ENCODE measurements at places on chromosomes 5 and 9.

DNA sequence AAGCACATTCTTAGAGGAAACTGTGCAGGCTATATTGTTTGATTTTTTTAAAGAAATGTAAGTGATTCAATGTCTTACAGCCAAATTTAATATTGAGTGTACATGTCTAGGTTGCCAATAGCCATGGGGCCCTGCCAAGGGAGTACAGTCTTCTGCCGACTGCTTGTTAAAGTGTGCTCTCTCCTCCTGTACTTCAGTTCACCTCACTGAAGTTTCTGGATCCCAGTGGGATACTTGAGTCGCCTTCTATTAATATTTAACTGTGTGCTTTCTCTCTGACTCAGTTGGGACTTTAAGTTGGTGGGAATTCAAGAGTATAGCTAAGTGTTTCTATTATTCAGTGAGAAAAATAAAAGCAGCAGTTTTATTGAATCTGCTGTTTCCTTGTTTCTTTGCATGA lies 44.5 kb upstream of the C5orf47 start:
- no peak for DNase-seq

GRCh38 chr5:168879331-168879730 lies 300.2 kb upstream of the PANK3 start:
- no peak for DNase-seq

DNA sequence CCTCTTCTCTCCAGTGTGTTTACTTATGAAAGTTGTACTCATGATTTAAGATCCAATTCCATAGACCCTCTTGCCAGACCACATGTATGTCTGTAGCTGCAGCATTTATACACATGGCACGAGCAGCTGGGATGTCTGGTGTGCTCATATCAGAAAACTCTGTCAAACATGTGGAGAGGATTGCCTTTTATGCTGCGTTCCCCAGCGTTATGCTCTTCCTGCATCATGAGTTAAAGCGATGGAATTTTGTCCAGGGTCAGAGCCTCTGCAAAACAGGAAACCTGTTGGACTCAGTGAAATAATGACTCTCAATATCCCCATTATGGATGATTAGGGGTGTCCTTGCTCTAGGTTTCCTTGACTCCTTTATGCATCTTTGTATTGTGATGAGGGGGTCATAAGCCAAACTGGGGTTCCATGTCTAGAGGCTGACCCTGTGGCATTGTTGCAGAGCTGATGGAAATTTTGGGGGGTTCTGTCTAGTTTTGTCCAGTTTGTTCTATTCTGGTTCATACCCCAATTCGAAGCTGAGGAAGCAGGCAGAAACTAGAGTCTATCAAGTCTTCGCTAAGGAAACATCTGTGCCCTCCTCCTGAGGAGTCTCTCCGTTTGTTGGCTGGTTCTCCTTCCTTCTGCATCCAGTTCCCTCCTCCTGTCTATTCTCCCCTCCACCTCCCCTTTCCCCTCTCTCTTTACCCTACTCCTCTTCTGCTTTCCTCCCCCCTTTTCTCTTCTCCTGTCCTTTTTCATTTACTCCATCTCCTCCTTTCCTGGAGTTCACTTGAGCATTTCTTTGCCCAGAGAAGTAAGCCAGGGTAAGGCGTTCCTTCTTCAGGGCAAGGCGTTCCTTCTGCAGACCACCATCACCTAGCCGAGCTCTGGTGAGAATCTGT lies 252.8 kb downstream of the MAST4 start:
- DNase-seq, result peak; percentile 76

GRCh38 chr5:79936002-79936645 lies 54.9 kb downstream of the MTX3 start:
- DNase-seq, result no peak

- DNase-seq, result no peak
These were observed 21.6 kb downstream of the OSMR start for GRCh38 chr5:38867416-38867815.

GRCh38 chr5:158022393-158022792 lies 163.4 kb upstream of the CLINT1 start:
- DNase-seq, result no peak

GRCh38 chr5:149073213-149073612 lies 10.4 kb upstream of the SH3TC2 start:
- no peak for DNase-seq

DNA sequence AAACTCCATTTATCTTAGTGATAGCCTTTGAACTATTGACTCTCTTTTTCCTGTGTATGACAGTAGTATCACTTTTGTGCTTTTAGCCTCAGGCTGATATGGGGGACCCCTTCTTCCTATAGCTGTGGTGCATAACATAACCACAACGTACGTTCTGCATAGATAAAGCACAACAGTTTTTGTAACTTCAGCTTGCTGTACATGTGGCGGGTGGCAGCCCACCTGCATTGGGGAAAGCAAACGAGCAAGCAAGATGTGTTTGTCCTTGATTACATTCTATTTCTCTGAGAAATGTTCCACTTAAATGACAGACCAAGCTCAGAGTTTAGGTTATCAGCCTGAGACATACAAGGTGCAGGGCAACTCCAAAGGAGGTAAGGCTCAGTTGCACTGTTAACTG lies 309.4 kb downstream of the KDM4C start:
- DNase-seq, result no peak

- DNase-seq, result no peak
These were observed 25.9 kb downstream of the ERBIN start for GRCh38 chr5:65952259-65952658.

DNA sequence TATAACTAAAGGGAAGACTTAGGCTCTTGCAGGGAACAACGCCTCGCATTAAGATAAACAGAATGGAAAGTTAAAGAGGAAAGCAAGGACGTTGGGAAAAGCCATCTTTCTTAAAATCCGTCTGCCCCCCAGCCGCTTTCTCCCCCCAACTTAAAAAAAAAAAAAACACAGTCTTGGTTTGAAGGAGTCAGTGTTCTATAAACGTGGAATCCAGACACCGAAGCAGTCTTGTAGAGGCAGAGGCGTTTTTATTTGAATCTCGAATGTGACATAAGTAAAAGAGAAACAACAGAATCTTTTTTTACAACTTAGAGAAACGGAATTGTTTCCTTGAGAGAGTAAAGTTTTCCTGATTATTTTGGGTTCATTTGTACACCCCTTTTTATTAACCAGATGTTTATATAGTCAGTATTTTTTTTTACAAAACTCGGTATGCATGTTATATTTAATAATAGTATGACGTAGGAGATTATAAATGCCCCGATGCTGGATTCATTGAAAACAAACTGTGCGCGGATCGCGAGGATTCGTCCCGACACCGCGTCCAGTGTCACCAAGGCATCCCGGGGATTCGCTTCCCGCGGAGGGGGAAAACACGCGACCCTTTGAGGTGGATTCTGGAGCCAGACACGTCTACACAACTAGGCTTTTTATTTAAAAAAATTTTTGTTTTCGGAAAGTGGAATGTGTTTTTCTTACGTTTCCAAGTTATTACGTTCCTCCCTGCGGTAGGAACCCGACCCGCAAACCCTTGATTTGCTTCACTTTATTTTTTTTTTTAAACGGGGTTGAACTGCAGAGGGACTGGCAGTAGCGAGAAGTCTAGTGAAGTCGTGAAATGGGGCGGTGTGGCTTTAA lies 6.7 kb downstream of the PTCH1 start:
- DNase-seq, result no peak

GRCh38 chr9:92278110-92278509 lies 15.4 kb downstream of the IARS1 start:
- no peak for DNase-seq

DNA sequence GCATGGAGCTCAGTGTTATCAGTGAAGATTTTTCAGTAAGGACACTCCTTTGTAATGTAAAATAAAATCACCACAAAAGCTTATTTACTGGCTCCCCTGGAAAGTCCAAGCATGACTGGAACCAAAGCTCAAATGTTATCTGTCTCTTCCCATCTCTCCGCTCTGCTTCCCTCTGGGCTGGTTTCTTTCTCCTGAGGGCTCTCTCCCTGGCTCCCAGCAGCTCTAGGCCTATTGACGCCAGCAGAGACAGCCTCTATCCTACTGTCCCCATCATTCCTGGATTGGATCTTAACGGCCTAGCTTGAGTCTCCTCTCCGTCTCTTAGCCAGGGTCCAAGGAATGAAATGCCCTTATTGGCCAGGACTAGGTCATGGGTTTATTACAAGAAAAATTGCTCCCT lies 86.1 kb downstream of the TMEM167A start:
- DNase-seq, result no peak

GRCh38 chr5:113067635-113068344 lies 91.2 kb downstream of the DCP2 start:
- DNase-seq, result peak; percentile 88

DNA sequence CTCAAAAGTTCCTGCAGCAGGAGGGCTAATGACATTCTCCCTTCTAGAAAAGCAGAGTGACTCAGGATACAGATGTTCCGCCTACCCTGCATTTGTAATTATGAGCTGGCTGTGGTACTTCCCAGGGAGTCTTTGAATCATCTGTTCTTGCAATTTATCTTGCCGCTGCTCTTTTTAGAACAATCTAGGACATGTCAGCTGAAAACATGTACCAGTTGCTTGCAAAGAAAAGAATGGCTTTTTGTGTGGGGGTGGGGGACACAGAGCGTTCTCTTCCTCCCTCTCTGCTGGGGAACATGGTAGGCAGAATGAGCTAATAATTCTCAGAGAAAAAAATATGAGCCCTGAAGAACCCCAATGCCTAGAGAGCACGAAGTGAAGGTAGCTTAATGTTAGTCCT lies 51.7 kb upstream of the TUT7 start:
- DNase-seq, result peak; percentile 76

GRCh38 chr5:116953251-116953930 lies 378.8 kb upstream of the SEMA6A start:
- no peak for DNase-seq

DNA sequence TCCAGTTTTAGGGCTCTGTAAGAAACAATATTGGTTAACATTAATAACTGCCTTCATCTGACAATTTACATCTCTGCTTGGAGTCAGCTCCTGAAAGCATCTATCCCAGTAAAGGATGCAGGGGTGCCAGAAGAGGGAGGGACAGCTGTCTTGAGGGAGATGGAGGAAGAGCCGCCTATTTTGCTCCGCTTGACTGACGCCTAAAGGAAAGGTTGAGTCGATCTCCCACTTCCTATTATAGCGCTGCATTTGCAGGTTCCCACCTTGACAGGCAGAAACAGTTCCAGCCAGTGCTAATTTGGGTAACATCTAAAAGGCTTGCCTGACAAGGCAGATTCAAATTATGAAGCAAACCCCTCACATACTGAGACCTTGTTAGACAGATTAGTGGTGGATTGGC lies 374.6 kb downstream of the SPATA31D1 start:
- no peak for DNase-seq

DNA sequence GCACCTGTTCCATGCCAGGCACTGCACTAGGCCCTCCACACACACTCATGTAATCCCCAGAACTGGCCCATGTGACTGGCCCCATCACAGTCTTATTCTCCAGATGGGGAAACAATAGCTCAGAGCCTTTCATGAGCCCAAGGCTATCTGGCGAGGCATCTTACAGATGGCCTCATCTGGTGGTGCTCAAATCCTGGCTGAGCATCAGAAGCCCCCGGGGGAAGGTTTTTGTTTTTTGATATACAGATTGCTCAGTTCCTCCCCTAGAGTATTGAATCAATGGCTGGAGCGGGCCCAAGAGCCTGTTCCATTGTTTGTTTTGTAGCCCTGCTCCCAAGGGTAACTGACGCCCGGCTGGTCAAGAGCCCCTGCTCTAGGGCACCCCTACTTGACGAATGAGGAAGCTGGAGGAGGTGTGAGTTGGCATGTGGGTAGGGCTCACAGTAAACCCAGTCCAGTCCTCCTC lies 145.3 kb upstream of the RAPGEF1 start:
- DNase-seq, result no peak

DNA sequence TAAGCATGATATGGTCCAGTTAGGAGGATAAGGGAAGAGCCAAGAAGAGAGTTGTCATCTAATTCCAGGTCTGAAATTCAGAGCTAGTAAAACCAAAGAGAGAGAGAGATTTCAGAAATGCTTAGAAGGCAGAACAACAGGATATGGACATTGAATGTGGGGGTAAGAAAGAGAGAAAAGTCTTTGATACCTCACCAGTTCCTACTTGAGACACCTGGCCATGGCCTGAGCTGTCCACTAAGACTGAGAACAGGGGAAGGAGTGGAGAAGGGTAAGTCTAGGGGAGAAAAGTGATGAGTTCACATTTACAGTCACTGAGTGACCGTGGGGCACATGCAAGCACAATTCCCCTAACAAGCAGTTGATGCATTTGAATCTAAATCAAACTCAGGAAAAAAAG lies 35.5 kb downstream of the TIMD4 start:
- DNase-seq, result no peak

- DNase-seq, result no peak
These were observed 17.1 kb upstream of the LOX start for GRCh38 chr5:122095158-122095557.

GRCh38 chr9:133700819-133701320 lies 37.3 kb downstream of the SARDH start:
- no peak for DNase-seq

DNA sequence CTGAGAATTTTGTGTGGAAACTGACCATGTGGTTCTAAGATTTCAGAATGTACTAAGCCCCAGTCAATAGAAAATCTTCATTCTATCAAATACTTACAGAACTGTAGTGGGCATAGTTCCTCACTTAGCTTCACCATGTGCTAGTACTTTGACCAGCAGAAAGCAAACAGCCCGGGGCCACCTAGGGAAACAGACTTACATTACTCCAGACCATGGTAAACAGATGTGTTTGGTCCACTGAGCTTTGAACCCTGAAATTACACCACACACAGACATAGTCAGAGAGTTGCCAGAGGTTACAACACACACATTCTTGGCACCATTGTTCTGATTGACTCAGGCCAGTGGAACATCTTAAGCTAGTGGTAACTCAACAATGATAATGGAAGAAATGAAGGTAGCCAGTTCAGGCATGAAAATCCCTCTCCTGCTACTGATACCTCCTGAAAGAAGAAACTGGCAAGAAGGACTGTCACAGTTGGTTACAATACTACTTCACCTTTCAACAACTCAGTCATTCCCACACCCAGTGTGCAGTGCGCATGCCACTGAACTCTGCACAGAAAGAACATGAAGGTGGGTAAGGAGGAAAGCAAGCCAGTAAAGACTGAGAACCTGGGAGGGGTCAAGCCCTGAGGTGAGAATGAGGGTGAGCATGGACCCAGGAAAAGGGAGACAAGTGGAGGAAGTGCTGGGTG lies 18.7 kb upstream of the LECT2 start:
- no peak for DNase-seq

DNA sequence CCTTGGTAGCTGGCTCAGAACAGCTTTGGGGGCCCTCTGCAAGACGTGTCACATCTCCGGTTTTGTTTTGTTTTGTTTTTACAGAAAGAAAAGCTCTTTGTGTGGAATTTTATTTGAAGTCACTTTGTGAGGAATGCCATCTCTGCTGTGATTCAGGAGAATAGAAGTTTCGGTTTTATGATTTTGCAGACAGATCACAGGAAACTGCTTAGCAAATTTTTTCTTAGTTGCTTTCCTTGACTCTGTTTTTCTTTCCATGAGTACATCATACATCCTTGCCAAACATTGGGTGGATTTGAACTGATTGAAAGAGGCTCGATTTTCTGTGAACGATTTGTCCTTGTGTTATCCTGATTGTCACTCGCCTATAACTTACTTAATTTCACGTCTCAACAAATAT lies 5.1 kb downstream of the SEMA5A start:
- no peak for DNase-seq

DNA sequence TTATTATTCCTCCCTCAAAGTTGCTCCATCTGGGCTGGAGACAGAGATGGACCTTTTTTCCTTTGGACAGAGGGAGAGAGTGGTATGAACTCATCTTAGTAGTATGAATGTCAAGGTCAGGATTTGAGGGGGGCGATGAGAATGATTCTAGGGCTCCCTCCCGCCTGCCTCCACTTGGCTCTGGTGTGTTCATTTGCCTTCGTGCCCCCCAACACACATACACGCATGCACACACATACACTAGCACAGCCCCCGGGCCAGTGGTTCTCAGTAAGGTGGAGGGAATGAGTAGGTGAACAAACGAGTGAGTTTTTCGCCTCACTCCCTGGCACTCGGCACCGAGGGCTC lies 44.5 kb downstream of the ERGIC1 start:
- no peak for DNase-seq

Measured in AG04450 (cell line).